ENCODE measurements at places on chromosomes 7 and 10. TPM values are rescaled to one million over a fixed set of nuclear protein-coding genes. Genes with fewer than 3 reads are reported as not detected.

The SPDYE5 gene
- total RNA-seq = not detected

The WASHC2A gene
- 67.8 TPM for total RNA-seq

The HOXA7 gene
- total RNA-seq = not detected

The ITGB8 gene
- 51.7 TPM for total RNA-seq

Measured in bronchial smooth muscle cell (primary cell).